ENCODE measurements at places on chromosomes 2 and 18.

DNA sequence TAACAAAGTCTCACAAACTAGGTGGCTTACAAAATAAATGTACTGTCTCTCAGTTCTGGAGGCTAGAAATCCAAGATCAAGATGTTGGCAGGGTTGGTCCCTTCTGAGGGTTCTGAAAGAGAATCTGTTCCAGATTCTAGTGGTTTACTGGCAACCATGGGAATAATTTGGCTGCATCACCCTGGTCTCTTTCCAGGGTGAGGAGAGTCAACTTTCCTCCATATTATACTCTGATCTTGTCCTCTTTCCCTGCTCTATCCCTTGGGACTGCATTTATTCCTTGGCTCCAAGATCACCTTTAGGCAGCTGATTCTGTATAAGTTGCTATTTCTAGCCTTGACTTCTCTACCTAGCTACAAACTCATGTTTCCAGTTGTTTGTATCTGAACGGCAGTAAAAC, 35.2 kb downstream of the SLC40A1 start:
- DNase-seq = no peak

- DNase-seq = no peak
These were observed 19.6 kb downstream of the CUL3 start for GRCh38 chr2:224565452-224566035.

- peak; percentile 8 for DNase-seq
These were observed 47.4 kb upstream of the ANKRD62 start for GRCh38 chr18:12046046-12046750.

- DNase-seq = no peak
These were observed 163.9 kb downstream of the GFPT1 start for GRCh38 chr2:69222953-69223658.

DNA sequence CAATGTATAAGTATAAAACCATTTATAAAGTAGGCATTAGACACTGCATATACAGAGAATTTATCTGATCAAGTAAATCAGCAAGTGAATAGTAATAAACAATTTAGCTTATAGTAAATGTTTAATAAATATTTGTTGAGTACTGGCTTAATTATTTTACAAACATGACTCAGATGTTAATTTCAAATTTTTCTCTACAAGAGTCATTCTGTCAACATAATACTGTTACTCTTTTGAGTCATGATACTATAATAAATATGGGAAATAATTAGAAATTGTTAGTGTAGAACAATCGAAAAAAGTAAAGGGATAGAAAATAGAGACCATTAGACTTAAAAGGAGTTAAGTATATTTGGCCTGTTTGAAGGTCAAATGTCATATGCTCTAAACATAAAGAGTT, 133.6 kb upstream of the MC4R start:
- no peak for DNase-seq

- no peak for DNase-seq
These were observed 209.9 kb downstream of the LNPK start for GRCh38 chr2:175792199-175792598.

DNA sequence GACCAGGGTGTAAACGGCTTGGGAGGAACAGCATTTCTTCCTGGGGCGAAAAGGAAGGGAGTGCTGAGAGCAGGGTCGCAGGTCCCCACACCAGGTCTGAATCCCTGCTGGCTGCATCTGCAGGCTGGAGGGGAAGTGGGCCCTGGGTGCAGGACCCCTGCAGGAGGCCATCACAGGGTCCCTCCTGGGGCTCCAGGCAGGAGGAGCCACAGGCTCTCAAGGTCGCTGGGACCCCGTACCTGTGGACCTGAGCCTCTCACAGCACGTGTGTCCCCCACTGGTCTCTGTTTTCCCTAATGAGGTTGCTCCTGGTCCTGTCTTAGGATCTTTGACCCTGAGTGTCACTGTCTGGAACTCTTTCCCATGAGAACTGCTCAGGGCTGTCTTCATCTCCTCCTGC, 147.8 kb upstream of the ZNF236 start:
- no peak for DNase-seq

DNA sequence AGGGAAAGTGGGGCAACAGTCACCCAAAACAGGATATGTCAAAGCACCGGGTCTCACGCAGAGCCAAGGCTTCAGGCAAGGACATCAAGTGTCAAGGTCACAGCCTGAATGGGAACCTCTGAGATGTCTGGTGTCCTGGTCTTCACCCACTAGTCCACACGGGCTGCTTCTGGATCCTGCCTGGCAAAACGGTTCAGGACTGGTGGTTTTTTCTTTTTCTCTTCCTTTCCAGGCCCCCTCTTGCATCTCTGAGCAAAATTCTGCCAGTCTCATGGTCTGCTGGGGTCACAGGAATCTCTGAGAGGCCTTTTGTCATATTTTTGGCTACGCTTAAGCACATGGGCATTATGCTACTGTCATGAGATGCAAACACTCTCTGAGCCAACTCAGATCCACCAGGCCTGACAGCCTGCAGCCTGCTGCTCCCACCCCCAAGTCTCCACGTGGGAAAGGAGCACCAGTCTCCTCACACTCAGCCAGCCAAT, 518.2 kb upstream of the ZEB2 start:
- no peak for DNase-seq

Measured in coronary artery (tissue), 2 donors.